ENCODE measurements at places on chromosomes 11 and 22.

GRCh38 chr11:126344141-126345080, 11.1 kb upstream of the ST3GAL4 start:
- H3K36me3 ChIP-seq = peaks cover 26% of the 10 kb centered on the region
- H3K27me3 ChIP-seq = no peaks in the 10 kb centered on the region
- DNase-seq = no peak
- H3K4me1 ChIP-seq = peaks cover 5% of the 10 kb centered on the region
- H3K27ac ChIP-seq = no peak overlapping the region

DNA sequence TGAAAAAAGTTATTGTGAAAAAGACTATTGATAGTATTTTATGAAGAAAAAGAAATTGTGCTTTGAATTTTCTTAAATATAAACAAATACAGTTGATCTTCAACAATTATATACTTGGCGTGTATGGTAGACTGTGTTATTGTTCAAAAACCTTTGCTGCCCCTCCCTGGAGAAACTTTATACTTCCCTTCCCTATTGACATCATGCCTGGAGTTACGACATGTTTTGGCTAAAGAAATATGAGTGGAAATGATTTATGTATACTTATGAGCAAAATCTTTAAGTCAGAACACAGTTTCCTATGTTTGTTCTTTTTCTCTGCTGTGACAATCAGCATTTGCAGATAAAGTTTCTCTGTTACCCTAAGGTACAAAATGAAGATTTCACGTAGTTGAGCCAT, 243.8 kb downstream of the TMEM135 start:
- no peaks in the 10 kb centered on the region for H3K27me3 ChIP-seq
- no peak overlapping the region for H3K4me3 ChIP-seq

DNA sequence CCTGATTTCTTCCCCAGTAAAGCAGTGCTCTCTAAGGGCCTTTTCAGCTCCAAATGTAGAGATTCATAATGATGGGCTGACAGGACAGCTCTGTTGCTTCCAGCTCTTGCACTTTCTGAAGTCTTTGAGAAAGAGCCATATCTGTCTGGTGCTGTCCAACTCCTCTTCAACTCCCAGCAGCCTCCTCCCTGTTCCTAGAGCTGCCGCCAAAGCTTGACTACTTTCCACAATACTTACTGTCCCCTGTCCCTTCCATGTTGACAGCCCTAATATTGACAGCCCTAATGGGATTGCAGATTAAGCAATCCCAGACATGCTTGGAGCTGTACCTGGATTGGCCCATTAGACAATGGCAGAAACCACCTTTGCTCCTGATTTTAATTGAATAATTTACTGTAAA, 29.6 kb downstream of the INSC start:
- no peaks in the 10 kb centered on the region for H3K36me3 ChIP-seq
- no peaks in the 10 kb centered on the region for H3K27me3 ChIP-seq
- H3K4me1 ChIP-seq = no peaks in the 10 kb centered on the region
- H3K27ac ChIP-seq = no peak overlapping the region

- no peak overlapping the region for H3K27ac ChIP-seq
- H3K27me3 ChIP-seq = no peaks in the 10 kb centered on the region
- no peak overlapping the region for H3K4me3 ChIP-seq
- H3K36me3 ChIP-seq = no peaks in the 10 kb centered on the region
- no peak for DNase-seq
- H3K4me1 ChIP-seq = no peaks in the 10 kb centered on the region
Observed at GRCh38 chr22:27492566-27493201, 308.9 kb downstream of the MN1 start.

- H3K4me3 ChIP-seq = no peak overlapping the region
- H3K27ac ChIP-seq = no peak overlapping the region
- H3K36me3 ChIP-seq = no peaks in the 10 kb centered on the region
Observed at GRCh38 chr11:94111241-94111640, 17.4 kb upstream of the PANX1 start.

- H3K36me3 ChIP-seq = no peaks in the 10 kb centered on the region
- H3K4me3 ChIP-seq = no peak overlapping the region
- H3K27ac ChIP-seq = no peak overlapping the region
- no peak for DNase-seq
- H3K4me1 ChIP-seq = no peaks in the 10 kb centered on the region
Observed at GRCh38 chr11:62186195-62186594, 3.8 kb upstream of the SCGB1D1 start.

- no peak overlapping the region for H3K27ac ChIP-seq
- DNase-seq = no peak
- no peak overlapping the region for H3K4me3 ChIP-seq
- H3K36me3 ChIP-seq = no peaks in the 10 kb centered on the region
Observed at GRCh38 chr11:82930229-82930628, 28.7 kb downstream of the DDIAS start.

DNA sequence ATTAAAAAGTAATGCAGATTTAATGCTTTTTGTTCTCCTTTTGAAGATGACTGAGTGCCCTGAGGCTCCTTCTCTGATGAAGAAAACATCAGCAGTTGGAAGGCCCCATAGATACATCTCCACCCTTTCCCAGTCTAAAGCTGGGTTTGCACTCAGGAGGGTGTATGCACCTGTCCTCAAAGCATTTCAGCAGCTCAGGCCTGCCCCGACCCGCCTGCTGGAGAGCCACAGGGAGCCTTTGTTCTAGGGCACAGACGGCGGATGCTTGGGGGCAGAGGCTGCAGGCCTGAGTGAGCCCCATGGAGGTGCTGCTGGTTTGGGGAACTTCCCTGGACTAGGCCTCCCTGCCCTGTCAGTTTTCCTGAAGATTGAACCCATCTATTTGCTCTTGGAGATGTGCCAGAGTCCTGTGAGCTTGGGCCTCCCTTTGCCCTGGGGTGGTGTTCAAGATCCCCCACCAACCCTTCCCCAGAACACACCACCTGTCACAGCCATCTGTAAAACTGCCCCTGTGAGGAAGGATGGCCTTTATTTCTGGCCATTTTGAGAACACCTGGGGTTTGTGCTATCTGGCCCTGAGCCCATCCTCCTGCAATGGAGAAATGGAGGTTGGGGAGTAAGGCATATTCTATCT, 160.0 kb downstream of the NAV2 start:
- no peak overlapping the region for H3K4me3 ChIP-seq
- H3K27me3 ChIP-seq = no peaks in the 10 kb centered on the region
- no peaks in the 10 kb centered on the region for H3K4me1 ChIP-seq

GRCh38 chr11:62108017-62108750, 15.6 kb upstream of the INCENP start:
- H3K4me1 ChIP-seq = peaks cover 8% of the 10 kb centered on the region
- H3K36me3 ChIP-seq = no peaks in the 10 kb centered on the region
- DNase-seq = no peak
- H3K27ac ChIP-seq = no peak overlapping the region

- no peak overlapping the region for H3K27ac ChIP-seq
- H3K36me3 ChIP-seq = no peaks in the 10 kb centered on the region
- no peaks in the 10 kb centered on the region for H3K27me3 ChIP-seq
- no peak for DNase-seq
Observed at GRCh38 chr22:41819257-41819656, 13.6 kb upstream of the SREBF2 start.

DNA sequence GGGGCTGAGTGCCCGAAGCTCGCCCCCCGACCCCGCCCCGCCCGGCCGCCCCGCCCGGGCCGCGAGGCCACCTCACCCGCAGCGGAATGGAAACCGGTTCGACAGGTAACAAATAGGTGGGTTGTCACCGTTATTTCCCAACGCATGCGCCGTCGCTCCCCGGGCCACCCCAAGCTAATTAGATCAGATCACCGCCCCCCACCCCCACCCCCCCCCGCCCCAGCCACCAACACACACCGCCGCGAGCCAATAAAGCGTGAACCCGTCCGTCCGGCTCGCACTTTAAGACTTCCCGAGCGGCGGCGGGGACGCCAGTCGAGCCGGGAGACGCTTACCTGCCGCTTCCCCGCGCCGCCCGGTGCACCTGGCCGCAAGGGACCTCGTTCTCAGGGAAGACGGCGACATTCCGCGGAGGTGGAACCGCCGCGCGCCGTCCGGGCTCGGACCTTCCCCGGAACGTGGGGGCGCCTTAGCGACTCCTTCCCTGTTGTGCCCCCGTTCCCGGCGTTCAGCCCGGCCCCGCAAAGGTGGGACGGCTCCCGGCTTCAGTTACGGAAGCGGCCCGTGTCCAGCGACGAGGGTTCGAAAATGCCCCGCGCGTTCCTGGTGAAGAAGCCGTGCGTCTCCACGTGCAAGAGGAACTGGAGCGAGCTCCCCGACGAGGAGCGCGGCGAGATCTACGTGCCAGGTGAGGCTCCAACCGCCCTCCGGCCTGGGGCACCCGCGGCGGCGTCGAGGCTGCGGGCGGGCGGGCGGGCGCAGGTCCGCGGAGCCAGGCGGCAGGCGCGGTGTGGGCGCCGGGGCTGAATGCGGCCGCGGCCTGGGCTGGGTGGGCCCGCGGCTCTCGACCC, at the start of gene OVOL1:
OVOL1 (plus strand) TSS at position 278 of the 851 bp plus-strand sequence; CDS start at position 589, 311 bp downstream.
- H3K36me3 ChIP-seq = no peaks in the 10 kb centered on the region
- DNase-seq = peak; percentile 83
- peaks cover 3% of the 10 kb centered on the region for H3K27me3 ChIP-seq
- peak within 1 kb of the TSS; percentile 45 for H3K4me3 ChIP-seq

GRCh38 chr22:36277482-36278291, 24.8 kb downstream of the APOL1 start:
- H3K4me1 ChIP-seq = no peaks in the 10 kb centered on the region
- peak; percentile 65 for DNase-seq
- no peak overlapping the region for H3K27ac ChIP-seq
- no peaks in the 10 kb centered on the region for H3K36me3 ChIP-seq
- no peak overlapping the region for H3K4me3 ChIP-seq
- no peaks in the 10 kb centered on the region for H3K27me3 ChIP-seq

- no peaks in the 10 kb centered on the region for H3K4me1 ChIP-seq
- H3K36me3 ChIP-seq = no peaks in the 10 kb centered on the region
- DNase-seq = no peak
- no peaks in the 10 kb centered on the region for H3K27me3 ChIP-seq
Observed at GRCh38 chr11:117670443-117670842, 126.6 kb downstream of the DSCAML1 start.

GRCh38 chr11:35786188-35786587, 123.6 kb downstream of the TRIM44 start:
- H3K27ac ChIP-seq = no peak overlapping the region
- no peaks in the 10 kb centered on the region for H3K27me3 ChIP-seq
- H3K36me3 ChIP-seq = no peaks in the 10 kb centered on the region
- no peak for DNase-seq

Data from kidney (tissue), 22 donors.